ENCODE measurements at places on chromosomes 16 and 17.

- no peak for DNase-seq
These were observed 19.7 kb downstream of the ESRP2 start for GRCh38 chr16:68216240-68216639.

DNA sequence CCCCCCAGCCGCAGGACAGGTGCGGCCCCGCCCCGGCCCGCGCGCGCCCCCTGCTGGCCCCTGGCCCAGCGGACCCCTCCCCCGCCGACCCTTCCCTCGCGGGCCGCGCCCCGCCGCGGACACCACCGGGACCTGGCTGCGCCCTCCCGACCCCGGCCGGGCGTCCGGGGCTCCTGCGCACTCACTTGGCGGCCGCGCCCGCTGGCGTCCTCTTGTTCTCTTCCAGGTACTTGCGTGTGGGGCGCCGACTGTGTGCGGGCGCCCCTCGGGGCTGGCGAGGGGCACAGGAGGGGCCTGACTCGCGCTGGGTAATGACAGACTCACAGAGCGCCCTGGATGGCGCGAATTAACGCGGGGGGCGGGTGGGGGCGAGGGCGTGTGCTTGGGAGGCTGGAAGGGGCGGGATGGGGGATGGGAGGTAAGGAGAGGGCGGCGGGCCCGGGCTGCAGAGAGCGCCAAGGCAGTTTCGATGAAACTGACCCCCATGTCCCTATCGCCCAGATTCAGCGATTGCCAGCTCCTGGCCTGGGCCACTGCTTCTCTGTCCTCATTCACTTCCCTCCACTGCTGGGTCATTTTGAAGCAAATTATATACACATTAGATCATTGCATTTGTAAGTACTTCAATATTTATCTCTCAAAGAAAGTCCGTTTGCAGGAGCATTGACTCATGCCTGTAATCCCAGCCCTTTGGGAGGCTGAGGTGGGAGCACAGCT, 445 bp upstream of the DBNDD1 start:
- DNase-seq = peak; percentile 85

DNA sequence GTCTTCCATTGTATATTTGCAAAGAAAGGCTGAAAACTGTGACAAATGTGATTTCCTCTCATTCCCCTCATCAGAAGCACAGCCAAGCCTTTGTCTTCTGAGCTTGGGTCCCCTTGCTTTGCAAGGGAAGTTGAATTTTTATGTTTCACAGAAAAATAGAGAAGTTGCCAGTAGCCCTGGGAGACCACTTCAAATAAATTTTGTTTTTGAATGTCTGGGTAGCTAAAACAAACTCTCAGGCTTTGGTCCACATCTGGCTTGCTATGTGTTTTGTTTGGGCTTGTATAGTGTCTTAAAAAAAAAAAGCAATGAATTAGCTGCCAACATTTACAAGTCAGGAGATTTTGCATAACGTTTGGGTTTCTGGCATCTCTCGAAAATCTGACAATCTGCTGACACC, 24.1 kb downstream of the PIK3R6 start:
- DNase-seq = no peak

DNA sequence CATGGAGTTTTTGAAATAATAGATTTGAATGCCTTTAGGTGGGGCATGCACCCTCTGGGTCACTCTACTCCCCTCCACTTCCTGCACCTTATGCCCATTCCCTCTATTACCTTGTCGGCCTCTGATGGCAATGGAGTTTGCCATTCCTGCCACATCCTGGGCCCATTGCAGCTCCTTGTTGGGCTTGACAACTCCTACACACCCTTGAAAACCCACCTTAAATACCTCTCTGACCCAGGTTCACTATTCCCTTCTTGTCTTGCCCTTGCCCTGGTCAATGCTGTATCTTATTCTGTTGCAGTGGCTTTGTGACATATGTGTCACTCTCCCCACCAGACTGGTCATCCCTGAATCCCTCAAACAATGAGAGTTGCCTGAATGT, 2.4 kb downstream of the CCR7 start:
- DNase-seq = no peak

DNA sequence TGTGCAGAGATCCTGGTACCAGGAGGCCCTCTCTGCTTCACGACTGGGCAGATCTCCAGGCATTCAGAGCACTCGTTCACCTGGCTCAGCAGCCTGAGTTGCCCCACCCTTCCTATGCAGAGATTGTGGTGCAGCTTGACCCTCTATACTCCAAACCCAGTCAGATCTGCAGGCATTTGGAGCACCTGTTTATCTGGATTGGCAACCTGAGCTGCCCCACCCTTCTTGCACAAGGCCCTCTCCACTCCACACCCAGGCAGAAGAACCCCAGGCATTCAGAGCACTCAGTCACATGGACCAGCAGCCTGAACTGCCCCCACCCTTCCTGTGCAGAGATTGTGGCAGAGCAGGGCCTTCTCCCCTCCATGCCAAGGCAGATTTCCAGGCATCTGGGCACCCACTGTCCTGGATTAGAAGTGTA, 88.4 kb upstream of the CDH5 start:
- no peak for DNase-seq

DNA sequence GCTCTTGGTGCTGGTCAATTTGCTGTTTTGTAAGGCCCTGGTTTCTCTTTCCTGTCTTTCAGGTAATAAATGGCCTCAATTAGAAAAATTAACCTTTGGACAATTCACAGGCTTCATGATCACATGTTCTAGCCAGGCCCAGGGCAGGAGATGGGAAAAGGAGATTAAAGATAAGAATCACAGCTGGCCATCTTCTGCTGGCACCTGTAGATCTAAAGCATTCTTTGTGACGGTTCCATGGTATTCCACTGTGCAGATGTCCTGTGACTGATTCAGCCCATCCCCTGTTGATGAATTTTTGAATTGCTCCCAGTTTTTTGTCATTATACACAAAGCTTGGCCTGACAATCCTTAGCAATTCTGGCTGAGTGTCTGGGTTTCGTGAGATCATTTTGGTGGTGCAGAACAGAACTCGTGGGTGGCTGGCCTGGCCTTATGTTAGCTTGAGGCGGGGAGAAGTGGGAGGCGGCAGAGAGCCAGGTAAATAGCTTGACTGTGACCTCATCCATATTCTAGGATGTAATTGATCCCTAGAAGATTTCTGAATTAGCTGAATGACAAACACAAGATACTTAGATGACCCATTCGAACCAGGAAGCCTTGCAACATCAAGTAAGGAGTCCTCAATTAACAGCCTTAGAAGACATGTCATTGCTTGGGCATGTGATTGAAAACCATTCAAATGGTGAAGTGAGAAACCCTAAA, 14.1 kb downstream of the TMC5 start:
- DNase-seq = no peak
